RPMI7951 (cell line): ENCODE measurements at places on chromosomes 5 and 9. TPM values are rescaled to one million over a fixed set of nuclear protein-coding genes. Genes with fewer than 3 reads are reported as not detected.

DNA sequence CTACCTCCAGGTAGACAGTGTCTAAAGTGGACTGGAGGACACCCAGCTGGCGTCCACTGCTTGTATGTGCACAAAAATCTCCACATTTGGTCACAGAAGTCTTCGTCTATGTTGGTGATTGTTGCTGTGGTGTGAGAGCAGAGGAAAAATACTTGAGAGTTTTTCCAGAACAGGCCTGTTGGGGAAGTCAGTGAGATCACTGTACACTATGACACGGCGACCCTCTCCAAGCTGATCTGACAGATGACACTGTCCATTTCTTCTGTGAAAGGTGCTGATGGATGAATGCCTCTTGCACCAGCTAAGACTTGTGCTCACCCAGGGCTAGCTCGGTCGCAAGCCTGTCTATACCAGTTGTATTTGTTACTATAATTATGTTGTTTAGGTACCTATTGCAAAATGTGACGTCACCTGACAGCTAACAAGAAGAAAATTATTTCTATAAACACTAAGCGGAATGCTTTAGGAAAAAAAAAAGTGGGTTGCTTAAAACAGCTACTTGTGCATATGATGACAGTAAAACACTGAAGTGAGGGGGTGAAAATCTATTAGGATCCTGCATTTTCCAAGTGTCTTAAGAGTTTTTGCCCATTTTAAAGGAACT lies 142.3 kb downstream of the ROR2 start:
- no peak for DNase-seq

- no peak for DNase-seq
Observed at GRCh38 chr9:84271531-84271900, 69.0 kb downstream of the SLC28A3 start.

- DNase-seq, result peak; percentile 90
Observed at GRCh38 chr5:107469485-107470294, 201.0 kb downstream of the EFNA5 start.

DNA sequence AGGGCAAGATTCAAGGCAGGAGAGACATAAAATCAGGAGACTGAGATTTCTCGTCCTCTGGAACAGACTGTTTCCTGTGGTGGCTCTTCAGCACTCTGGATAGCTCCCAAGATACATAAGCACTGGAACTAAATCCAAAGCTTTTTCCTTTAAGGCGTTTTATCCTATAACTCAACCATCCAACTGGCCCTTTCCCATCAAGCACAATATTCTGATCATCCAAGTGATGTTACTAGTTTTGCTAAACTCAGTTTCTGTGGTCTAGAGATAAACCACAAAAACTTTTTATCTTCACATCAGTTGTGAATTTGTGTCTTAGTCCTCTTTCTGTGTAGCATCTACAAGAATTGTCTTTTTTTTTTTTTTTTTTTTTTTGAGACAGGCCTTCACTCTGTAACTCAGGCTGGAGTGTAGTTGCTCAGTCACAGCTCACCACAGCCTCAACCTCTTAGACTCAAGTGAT lies 299.4 kb downstream of the COX7C start:
- DNase-seq, result peak; percentile 51

DNA sequence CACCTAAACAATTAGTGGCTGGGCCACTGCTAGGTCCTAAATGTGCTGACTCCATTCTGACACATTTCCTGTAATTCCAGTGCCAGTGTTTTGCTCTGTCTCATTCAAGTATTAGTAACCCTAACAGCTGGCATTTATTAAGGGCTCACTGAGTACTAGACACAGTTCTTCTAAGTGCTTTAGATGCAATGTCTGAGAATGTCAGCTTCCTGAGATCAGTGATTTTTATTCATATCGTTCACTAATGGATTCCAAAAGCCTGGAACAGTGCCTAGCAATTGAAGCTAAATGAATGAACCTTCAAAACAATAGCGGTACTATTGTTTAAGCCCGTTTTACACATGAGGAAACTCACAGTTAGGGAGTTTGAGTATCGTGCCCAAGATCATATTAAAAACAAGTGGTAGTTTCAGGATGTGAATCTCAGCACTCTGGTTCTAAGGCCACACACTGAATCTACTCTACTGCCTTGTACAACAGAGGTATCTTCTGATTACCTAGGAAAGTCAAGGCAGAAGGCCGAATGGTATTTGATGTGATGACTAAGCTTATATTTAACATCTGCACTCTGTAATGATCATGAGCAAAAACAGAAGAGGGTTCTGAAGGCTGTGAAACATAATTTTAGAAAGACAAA lies 304.0 kb downstream of the PJA2 start:
- DNase-seq, result peak; percentile 83

DNA sequence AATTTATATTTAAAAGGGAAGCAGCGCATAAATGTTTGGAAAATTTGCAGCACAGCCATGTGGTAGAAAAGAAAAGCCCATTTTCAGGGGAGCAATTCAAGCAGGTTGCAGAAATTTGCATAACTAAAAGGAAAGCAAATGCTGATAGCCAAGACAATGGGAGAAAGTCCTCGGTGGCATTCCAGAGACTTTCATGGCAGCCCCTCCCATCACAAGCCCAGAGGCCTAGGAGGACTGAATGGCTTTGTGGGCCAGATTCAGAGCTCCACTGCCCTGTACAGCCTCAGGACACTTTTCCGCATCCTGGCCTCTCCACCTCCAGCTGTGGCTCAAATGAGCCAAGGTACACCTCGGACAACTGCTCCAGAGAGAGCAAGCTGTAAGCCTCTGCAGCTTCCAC lies 462.9 kb downstream of the CDK5RAP2 start:
- no peak for DNase-seq

- no peak for DNase-seq
Observed at GRCh38 chr5:152358861-152359568, 46.1 kb downstream of the NMUR2 start.

The DMGDH gene
- not detected in 2 replicates for total RNA-seq

The MYMK gene
- total RNA-seq, result not detected in 2 replicates

DNA sequence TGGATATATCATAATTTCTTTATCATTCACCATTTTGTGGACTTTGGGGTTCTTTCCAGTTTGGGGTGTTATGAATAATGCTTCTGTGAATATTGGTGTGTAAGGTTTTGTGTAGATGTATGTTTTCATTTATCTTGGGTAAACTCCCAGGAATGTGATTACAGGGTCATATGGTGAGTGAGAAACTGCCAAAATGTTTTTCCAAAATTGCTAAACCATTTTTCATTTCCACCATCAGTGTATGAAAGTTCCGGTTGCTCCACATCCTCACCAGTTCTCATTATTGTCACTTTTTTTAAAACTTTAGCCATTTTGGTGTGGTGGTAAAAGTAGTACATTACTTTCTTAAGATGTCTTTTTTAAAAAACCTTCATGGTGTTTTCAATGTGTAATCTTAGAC lies 152.9 kb downstream of the NIPBL start:
- no peak for DNase-seq

The ST8SIA4 gene
- total RNA-seq, result 0.36 and 0.39 TPM in 2 replicates

GRCh38 chr5:111563031-111563822 lies 50.9 kb upstream of the STARD4 start:
- peak; percentile 93 for DNase-seq

The SMIM33 gene
- total RNA-seq, result not detected in 2 replicates

- peak; percentile 6 for DNase-seq
Observed at GRCh38 chr5:135073761-135074345, 39.8 kb upstream of the PITX1 start.

The PNPLA7 gene
- total RNA-seq, result not detected in 2 replicates

GRCh38 chr5:124591583-124591982 lies 154.9 kb downstream of the ZNF608 start:
- no peak for DNase-seq

DNA sequence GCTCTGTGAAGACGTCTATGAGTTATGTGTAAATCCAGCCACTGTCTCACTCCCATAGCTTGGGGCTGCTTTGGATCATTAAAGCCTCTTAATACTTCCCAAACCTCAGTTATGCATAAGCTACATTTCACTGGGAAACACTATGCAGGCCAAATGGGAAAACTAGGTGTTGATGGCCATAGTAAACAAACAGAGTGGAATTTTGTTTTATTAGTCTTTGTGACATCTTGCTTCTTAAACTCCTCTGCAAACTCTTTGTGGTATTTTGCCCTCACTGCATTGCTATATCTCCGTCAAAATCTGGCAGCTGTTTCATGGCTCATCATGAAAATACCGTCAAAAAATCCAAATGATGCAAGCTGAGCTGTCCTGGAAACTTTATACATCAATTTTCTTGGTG lies 167.2 kb upstream of the HMHB1 start:
- no peak for DNase-seq

The EGFL7 gene
- 1.6 and 4.1 TPM in 2 replicates for total RNA-seq

The SPACA9 gene
- total RNA-seq, result 3.3 and 5.6 TPM in 2 replicates

DNA sequence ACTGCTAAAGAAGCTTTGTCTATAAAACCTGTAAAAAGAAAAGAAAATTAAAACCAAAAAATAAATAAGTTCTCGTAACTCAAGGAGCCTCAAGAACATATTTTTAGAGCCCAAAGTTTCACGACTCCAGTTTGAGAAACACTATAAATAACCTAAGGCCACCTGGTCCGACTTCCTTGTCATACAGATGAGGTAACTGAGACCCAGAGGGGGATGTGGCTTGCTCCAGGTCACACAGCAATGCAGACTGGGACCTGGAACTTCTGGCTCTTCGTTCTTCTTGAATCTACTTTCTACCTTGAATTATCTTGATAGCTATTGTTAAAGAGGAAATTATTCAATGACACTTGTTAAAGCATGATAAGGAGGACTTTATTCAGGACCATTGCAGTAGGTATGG lies 514.8 kb downstream of the CDK5RAP2 start:
- no peak for DNase-seq

DNA sequence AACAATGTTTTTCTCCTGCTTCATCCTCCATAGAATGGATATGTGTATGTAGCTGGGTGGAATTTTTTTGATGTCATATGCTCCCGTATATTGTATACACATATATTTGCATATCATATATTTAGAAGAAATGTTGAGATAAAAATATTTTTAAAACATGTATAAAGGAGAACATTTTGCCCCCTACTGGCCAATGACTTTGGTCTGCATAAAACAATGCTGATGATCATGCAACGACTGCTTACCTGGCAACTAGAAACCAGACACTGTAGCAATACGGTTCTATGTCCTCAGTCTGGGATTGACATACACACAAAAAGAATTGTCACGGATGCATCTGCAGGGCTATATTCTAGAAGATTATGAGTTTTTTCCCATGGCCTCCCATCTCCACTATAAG lies 503.6 kb downstream of the ELAVL2 start:
- DNase-seq, result no peak

The ZMYND19 gene
- 16.3 and 19.1 TPM in 2 replicates for total RNA-seq

The HIGD2A gene
- total RNA-seq, result 78.5 and 108 TPM in 2 replicates

GRCh38 chr9:122498883-122499288 lies 11.7 kb upstream of the OR1J2 start:
- DNase-seq, result peak; percentile 62

DNA sequence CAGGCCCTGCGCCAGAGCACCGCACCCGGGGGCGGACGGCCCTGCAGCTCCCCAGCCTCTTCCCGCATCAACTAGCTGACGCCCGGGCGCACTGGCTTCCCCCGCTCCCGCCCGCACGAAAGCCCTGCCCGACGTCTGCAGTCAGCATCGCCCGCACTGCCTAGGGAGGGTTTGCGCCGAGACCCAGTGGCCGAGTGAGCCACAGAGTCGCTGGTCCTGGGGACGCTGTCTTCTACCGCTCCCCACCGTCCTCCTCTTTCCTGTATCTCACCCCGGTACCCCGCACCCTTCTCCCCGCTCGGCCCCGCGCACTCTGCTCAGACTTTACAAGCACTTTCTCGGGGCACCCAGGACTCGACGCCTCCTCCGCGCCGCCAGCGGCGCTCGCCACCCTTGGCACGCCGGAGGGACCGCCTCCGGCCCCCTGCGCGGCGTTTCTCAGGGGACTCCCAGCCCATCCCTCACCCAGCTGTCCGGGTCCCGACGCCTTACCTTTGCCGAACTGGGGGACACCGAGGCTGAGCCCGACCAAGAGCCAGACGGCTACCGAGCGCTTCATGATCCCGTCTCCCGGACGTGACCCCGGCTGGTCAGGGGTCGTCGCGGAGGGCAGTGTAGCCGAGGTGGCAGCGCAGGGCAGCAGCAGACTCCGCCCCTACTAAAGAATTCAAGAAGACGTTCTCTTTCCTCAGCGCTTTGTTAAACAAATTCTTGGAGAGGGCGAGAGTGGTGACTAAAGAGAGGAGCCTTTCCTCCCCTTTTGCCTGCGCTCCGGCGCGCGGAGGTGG lies 670 bp downstream of the EDIL3 start:
- peak; percentile 38 for DNase-seq
